ENCODE measurements at places on chromosomes 2 and 18. TPM values are rescaled to one million over a fixed set of nuclear protein-coding genes. Genes with fewer than 3 reads are reported as not detected.

GRCh38 chr18:34280653-34281052, 55.9 kb upstream of the NOL4 start:
- no peaks in the 10 kb centered on the region for H3K36me3 ChIP-seq
- H3K27ac ChIP-seq: no peak overlapping the region
- H3K4me1 ChIP-seq: no peaks in the 10 kb centered on the region
- no peak for DNase-seq
- no peaks in the 10 kb centered on the region for H3K27me3 ChIP-seq
- no peak overlapping the region for H3K4me3 ChIP-seq

DNA sequence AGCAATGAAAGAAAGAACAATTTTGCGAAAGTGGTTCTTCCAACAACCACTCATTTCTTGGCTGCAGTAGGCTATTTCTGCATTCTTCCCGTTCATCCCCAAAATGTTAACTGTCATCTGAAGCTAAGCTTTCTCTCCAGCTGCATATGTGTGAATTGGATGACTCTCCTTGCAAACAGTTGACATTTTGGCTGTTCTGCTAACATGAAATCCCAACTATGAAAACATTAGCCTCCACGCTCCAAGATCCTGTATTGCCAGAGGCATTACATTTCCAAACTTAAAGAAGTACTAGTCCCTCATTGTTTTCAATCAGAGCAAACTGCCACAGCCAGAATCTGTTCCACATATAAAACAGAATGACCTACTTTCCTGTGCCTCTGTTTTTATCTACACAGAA, 88.5 kb downstream of the TGIF1 start:
- peaks cover 14% of the 10 kb centered on the region for H3K27me3 ChIP-seq
- H3K4me3 ChIP-seq: no peak overlapping the region
- peaks cover 2% of the 10 kb centered on the region for H3K4me1 ChIP-seq
- DNase-seq: no peak
- H3K36me3 ChIP-seq: no peaks in the 10 kb centered on the region
- no peak overlapping the region for H3K27ac ChIP-seq

GRCh38 chr2:161004379-161004778, 155.8 kb upstream of the TANK start:
- H3K27me3 ChIP-seq: peaks cover 22% of the 10 kb centered on the region
- H3K36me3 ChIP-seq: no peaks in the 10 kb centered on the region
- H3K4me1 ChIP-seq: peaks cover 2% of the 10 kb centered on the region
- H3K27ac ChIP-seq: no peak overlapping the region

DNA sequence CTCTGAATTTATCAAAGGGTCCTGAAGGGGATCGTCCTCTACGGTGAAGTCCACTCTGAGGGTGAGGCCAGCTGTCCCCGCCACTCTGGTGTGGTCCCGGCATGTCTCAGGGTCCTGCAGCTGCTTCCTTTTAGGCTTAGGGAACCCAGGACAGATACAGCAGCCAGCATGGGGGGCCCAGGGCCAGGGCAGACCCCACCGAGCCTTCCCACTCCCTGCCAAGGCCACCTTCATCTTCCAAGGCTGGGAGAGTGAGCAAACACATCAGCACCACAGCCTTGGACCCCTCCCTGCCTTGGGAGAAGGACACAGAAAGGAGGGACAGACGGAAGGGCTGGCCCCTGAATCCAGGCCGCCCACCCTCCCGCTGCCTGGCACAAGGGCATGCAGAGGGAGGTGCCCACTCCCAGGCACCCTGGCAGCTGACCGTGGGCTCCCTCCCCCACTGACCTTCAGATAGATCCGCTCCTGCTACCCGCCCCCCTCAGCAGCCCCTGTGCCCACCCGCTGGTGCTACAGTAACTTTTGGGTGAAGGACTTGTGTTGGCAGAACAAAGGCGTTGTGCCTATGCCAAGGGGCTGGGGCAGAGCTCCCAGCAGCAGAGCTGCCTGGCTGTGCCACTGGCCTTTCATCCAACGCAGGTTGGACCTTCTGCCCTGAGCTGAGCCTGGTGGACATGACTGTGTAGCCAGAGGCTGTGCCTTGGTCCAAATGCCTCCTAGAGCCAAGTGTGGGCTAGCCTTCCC, 7.6 kb downstream of the CYP26B1 start:
- no peak for DNase-seq
- no peak overlapping the region for H3K27ac ChIP-seq
- H3K4me3 ChIP-seq: no peak overlapping the region
- H3K36me3 ChIP-seq: no peaks in the 10 kb centered on the region
- peaks cover 27% of the 10 kb centered on the region for H3K27me3 ChIP-seq

DNA sequence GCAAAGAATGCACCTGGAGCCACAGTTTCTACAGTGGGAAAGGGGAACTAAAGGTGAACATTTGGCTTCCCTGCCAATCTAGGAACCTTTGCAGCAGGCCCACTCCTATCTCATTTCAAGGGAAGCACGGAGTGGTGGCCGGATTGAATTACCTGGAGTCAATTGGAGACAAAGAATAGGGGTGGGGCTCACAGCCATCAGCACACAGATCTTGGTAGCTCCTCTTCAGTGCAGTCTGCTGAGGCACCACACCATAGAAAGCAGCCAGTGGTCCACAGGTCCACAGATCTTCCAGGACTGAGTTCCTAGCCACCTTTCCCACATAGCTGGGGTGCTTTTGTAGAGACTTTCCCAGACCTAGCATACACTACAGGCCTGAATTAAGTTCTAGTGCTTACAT, 43.5 kb upstream of the NXPH2 start:
- peaks cover 6% of the 10 kb centered on the region for H3K27me3 ChIP-seq
- no peaks in the 10 kb centered on the region for H3K36me3 ChIP-seq
- no peak overlapping the region for H3K27ac ChIP-seq
- no peaks in the 10 kb centered on the region for H3K4me1 ChIP-seq

Gene GATA6
- total RNA-seq: not detected

GRCh38 chr2:134406736-134407135, 152.9 kb downstream of the MGAT5 start:
- no peak overlapping the region for H3K4me3 ChIP-seq
- DNase-seq: no peak
- no peaks in the 10 kb centered on the region for H3K27me3 ChIP-seq

DNA sequence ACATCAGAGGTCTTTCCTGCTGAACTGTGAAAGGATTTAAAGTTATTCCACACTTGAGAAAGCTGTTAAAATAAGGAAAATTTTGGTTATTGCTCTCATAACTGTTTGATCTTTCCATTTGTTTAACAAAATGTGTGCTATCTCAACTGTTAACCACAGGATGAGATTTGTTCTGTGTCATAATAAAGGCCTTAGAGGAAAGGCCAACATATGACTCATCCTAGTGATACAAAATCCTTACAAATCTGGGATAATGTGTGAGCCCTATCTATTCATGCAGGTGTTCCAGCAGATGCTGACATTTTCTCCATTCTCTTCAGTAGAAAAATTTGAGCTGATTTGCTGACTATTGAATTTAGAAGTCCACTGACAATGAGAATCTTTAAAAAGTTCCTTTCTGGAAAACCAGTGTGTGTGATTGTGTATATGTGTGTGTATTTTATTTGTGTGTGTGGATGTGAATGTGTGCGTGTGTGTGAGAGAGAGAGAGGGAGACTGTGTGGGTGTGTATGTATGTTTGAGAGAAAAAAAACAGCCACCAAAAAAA, 1111.9 kb upstream of the GYPC start:
- H3K4me1 ChIP-seq: no peaks in the 10 kb centered on the region
- no peaks in the 10 kb centered on the region for H3K27me3 ChIP-seq
- DNase-seq: no peak
- no peaks in the 10 kb centered on the region for H3K36me3 ChIP-seq

Gene LIMS4
- total RNA-seq: 0.85 TPM

DNA sequence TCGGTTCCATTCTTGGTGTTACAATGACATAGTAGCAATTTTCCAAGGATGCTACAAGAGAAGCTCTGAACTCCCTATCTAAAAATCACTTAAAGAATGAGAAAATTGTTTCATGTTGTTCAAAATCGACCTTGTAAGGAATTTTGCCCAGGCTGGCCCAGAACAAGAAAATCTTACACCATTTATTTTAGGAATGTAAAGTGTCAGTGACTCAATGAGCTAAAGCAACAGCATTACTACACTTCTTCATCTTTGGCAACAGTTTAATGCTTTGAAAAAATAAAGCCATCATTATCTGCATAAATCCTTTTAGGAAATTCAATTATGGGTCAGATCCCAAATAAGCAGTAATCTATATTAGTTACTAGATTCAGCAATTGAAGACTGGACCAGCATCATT, 38.6 kb downstream of the SLC25A12 start:
- H3K4me1 ChIP-seq: no peaks in the 10 kb centered on the region
- no peak for DNase-seq
- H3K27ac ChIP-seq: no peak overlapping the region
- no peak overlapping the region for H3K4me3 ChIP-seq
- H3K27me3 ChIP-seq: no peaks in the 10 kb centered on the region

Gene TPO
- not detected for total RNA-seq

- peaks cover 6% of the 10 kb centered on the region for H3K27me3 ChIP-seq
- H3K36me3 ChIP-seq: no peaks in the 10 kb centered on the region
- no peak overlapping the region for H3K27ac ChIP-seq
- no peak for DNase-seq
These were observed 105.7 kb downstream of the RDH14 start for GRCh38 chr2:18454692-18455235.

Gene CNRIP1
- not detected for total RNA-seq

Gene PPP1R1C
- total RNA-seq: not detected

GRCh38 chr18:35522130-35522959, 24.6 kb upstream of the INO80C start:
- no peak for DNase-seq
- H3K27me3 ChIP-seq: peaks cover 11% of the 10 kb centered on the region
- no peak overlapping the region for H3K4me3 ChIP-seq
- H3K36me3 ChIP-seq: no peaks in the 10 kb centered on the region

DNA sequence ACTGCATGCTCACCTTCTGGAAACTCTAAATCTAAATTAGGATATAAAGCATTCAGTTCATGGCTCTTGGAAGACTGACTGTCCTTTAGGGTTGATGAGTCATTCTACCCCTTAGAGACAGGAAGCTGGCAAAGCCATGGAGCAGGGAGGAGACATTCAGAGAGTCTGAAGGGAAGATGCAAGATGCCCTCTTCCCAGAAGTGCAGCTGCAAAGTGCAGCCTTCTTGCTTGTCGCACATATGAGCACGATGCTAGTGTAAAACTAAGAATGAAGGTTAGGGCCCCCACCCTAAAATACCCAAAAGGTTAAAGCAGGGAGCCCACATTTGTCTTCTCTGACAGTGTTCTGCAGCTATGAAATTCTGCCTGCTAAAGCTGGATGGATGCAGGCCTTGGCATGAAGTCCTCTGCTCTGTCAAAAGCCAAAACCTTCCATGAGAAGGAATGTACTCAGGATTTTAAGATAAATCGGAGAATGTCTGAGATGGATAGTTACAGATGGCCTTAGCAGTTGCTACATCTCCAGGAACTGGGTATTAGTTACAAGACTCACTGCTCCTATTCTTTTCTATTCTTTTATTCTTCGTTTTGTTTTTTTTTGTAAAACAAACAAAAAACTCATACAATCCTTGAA, 89.7 kb downstream of the POLE4 start:
- no peaks in the 10 kb centered on the region for H3K4me1 ChIP-seq
- no peak overlapping the region for H3K27ac ChIP-seq
- no peak for DNase-seq
- no peaks in the 10 kb centered on the region for H3K27me3 ChIP-seq

DNA sequence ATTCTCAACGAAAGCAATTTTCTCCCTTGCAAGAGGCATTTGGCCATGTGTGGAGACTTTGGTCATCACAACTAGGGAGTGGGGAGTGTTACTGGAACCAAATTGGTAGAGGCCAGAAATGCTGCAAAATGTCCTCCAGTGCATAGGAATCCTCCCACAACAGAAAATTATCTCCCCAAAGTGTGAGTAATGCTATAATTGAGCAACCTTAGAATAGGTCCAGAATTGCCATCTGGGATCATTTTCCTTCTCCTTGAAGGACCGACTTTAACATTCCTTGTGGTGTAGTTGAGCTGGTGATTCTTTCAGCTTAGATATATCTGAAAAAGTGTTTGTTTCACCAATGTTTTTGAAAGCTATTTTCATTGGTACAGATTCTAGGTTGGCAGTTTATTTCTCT, 111.2 kb upstream of the SMIM21 start:
- H3K27me3 ChIP-seq: peaks cover 24% of the 10 kb centered on the region
- no peaks in the 10 kb centered on the region for H3K4me1 ChIP-seq
- no peak for DNase-seq
- H3K4me3 ChIP-seq: no peak overlapping the region
- no peaks in the 10 kb centered on the region for H3K36me3 ChIP-seq

- DNase-seq: no peak
- H3K36me3 ChIP-seq: no peaks in the 10 kb centered on the region
- H3K4me1 ChIP-seq: peaks cover 5% of the 10 kb centered on the region
- H3K27ac ChIP-seq: no peak overlapping the region
These were observed 5.0 kb downstream of the COLEC12 start for GRCh38 chr18:495452-495851.

DNA sequence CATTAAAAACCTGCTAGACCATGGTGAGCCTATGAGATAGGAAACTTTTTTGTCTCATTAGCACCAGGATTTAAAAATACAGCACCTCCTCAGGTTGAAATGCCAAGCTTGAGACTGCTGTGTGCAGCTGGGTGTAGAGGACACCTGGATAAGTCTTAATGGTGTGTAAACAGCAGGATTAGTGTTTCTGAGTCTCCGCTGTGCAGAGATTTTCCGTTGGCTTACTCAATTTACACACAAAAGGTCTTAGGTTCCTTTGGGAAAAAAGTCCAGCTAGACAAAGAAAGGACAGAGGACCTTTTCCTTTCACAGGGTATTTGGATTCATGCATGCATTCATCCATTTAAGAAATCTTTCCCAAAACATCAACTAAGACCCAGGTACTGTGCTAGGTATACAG, 168.1 kb downstream of the NRXN1 start:
- no peak overlapping the region for H3K27ac ChIP-seq
- H3K4me1 ChIP-seq: no peaks in the 10 kb centered on the region
- DNase-seq: no peak
- no peak overlapping the region for H3K4me3 ChIP-seq
- no peaks in the 10 kb centered on the region for H3K27me3 ChIP-seq
- no peaks in the 10 kb centered on the region for H3K36me3 ChIP-seq

- H3K4me3 ChIP-seq: no peak overlapping the region
- H3K27me3 ChIP-seq: no peaks in the 10 kb centered on the region
- H3K4me1 ChIP-seq: no peaks in the 10 kb centered on the region
- H3K36me3 ChIP-seq: no peaks in the 10 kb centered on the region
- no peak overlapping the region for H3K27ac ChIP-seq
These were observed 18.9 kb upstream of the SLC38A11 start for GRCh38 chr2:164974221-164974620.

Gene PLEKHB2
- 64.3 TPM for total RNA-seq

- no peaks in the 10 kb centered on the region for H3K4me1 ChIP-seq
- no peak overlapping the region for H3K27ac ChIP-seq
- H3K4me3 ChIP-seq: no peak overlapping the region
- no peaks in the 10 kb centered on the region for H3K36me3 ChIP-seq
- DNase-seq: no peak
- peaks cover 5% of the 10 kb centered on the region for H3K27me3 ChIP-seq
These were observed 666.4 kb upstream of the ZEB2 start for GRCh38 chr2:145186303-145186702.

Measured in activated CD8-positive, alpha-beta memory T cell treated with anti-CD3 and anti-CD28 coated beads, Interleukin-2, amount 10 ng/mL, durations not matched to agents 7 days and 5 days (primary cell).